ENCODE measurements at places on chromosomes 4 and X. TPM values are rescaled to one million over a fixed set of nuclear protein-coding genes. Genes with fewer than 3 reads are reported as not detected.

GRCh38 chr4:16843831-16844508 lies 54.5 kb downstream of the LDB2 start:
- H3K4me3 ChIP-seq = no peak overlapping the region
- H3K36me3 ChIP-seq = peaks cover 6% of the 10 kb centered on the region
- H3K4me1 ChIP-seq = peaks cover 73% of the 10 kb centered on the region
- no peaks in the 10 kb centered on the region for H3K27me3 ChIP-seq
- DNase-seq = no peak

DNA sequence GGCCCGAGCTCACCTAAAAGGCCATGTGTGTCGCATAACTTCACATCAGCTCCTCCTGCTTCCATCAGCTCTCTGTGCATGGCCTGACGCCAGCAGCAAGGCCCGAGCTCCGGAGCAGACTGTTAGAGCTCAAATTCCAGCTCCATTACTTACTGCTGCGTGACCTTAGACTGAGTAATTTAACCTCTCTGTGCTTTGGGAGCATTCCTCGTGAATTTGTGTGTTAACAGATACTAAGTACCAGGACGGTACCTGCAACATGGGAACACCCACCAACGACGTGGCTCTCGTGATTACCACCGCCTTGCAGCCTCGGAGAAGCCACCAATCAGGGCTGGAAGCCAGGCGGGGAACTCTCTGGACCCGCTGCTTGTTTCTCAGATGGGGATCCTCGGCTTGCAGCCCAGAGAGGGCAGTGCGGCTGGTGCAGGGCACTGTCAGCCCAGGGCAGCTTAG lies 12.9 kb downstream of the LETM1 start:
- no peaks in the 10 kb centered on the region for H3K27me3 ChIP-seq
- DNase-seq = no peak
- H3K36me3 ChIP-seq = peaks cover 35% of the 10 kb centered on the region

- H3K36me3 ChIP-seq = no peaks in the 10 kb centered on the region
- DNase-seq = no peak
- H3K4me1 ChIP-seq = peaks cover 10% of the 10 kb centered on the region
- H3K4me3 ChIP-seq = no peak overlapping the region
Observed at GRCh38 chr4:116627545-116627944, 457.8 kb downstream of the TRAM1L1 start.

GRCh38 chr4:77911091-77911490 lies 48.5 kb downstream of the MRPL1 start:
- DNase-seq = no peak
- H3K36me3 ChIP-seq = peaks cover 9% of the 10 kb centered on the region
- no peaks in the 10 kb centered on the region for H3K4me1 ChIP-seq
- no peak overlapping the region for H3K27ac ChIP-seq
- H3K27me3 ChIP-seq = no peaks in the 10 kb centered on the region

GRCh38 chr4:52249581-52249980 lies 198.5 kb downstream of the SPATA18 start:
- H3K4me3 ChIP-seq = no peak overlapping the region

DNA sequence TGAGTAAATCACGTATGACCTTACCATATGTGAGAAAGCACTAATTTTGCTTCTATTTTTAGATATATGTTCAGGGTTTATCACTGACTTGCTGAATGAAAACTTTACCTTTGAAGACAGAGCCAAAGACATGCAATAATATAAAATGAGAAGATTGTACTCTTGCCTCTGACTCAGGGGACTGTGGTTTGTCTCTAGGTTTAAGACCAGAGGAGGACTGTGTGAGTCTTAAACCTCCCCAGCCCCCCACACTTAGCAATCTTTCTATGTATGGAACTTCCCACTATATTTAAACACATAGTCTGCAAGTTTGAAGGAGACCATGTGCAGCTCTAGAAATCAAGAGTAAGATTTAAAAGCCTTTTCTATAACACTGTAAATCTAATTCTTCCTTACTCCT lies 368.7 kb upstream of the FAM241A start:
- H3K27ac ChIP-seq = no peak overlapping the region
- no peaks in the 10 kb centered on the region for H3K27me3 ChIP-seq
- H3K36me3 ChIP-seq = no peaks in the 10 kb centered on the region
- H3K4me3 ChIP-seq = no peak overlapping the region
- H3K4me1 ChIP-seq = peaks cover 6% of the 10 kb centered on the region

DNA sequence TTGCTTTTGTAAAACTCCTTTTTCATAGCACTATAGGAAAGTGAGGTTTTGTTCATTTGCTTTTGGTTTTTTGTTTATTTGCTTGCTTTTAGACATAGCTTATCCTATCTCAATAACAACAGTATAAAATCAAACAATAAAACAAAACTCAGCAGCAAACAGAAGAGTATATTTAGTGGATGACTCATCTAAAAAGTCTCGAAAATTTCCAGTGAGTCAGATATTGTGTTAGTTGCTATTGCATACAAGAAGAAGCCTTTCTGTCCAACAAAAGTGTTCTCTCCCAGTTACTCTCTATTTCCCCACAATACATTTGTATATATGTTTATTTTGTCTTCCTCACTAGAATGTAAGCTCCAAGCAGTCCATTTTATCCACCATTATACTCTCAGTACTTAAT lies 36.0 kb upstream of the NPNT start:
- DNase-seq = no peak
- H3K4me1 ChIP-seq = no peaks in the 10 kb centered on the region
- H3K36me3 ChIP-seq = peaks cover 60% of the 10 kb centered on the region
- H3K27me3 ChIP-seq = peaks cover 11% of the 10 kb centered on the region

GRCh38 chr4:150219841-150220240 lies 141.6 kb downstream of the DCLK2 start:
- H3K4me3 ChIP-seq = no peak overlapping the region
- no peaks in the 10 kb centered on the region for H3K36me3 ChIP-seq
- no peaks in the 10 kb centered on the region for H3K27me3 ChIP-seq

DNA sequence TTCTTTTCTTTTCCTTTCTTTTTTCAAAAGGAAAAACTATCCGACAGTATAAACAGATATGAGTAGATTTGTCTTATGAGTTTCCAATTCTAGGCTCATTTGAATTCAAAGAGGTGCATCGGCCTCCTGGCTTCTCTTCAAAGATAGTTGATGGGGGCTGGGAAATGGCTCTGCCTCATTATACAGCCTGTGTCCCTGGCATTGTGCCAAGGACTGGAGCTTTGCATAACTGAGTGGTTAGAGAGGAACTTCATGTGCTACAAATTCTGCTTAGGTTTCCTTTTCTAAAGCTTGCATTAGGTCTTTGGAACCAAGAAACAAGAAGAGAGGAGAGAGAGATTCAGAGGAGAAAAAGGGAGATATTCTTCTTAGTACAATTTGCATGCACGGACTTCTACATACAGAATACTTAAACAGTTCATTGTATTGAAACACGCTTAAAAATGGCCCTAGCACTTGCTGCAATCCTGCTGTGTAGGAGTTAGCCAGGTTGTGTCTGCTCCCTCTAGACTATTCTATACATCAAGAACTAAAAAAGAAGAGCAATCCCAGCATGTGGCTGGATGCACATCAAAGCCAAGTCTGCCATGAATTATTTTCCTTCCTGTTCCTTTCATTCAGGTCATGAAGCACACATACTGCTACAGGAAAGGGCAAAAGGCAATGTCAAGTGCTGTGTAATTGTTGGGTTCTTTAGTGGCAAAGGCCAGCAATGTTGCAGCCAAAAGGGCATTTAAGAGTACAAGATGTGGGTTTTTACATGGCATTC lies 70.9 kb downstream of the INTS12 start:
- H3K27ac ChIP-seq = no peak overlapping the region
- H3K27me3 ChIP-seq = no peaks in the 10 kb centered on the region
- no peaks in the 10 kb centered on the region for H3K36me3 ChIP-seq
- no peak overlapping the region for H3K4me3 ChIP-seq
- DNase-seq = no peak

DNA sequence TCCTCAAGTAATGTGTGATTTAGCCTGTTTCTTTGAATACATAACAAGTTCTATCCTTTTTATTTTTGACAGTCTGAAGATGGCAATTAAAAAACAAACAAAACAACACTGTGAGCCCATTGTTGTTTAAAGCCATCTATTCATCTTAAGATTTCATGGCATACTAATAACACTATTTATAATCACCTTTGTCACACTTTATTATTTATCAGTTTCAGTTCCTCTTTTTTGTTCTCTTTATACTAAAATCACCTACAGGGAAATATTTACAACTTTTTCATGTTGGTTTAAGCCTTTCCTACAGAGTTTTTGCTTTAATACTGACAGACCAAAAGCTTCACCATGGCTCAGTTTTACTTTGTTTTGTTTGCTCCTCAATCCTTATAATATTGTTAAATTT lies 247.4 kb upstream of the CTSO start:
- H3K36me3 ChIP-seq = no peaks in the 10 kb centered on the region
- no peak overlapping the region for H3K27ac ChIP-seq
- H3K4me3 ChIP-seq = no peak overlapping the region
- peaks cover 7% of the 10 kb centered on the region for H3K4me1 ChIP-seq
- DNase-seq = no peak
- H3K27me3 ChIP-seq = no peaks in the 10 kb centered on the region

- H3K27ac ChIP-seq = no peak overlapping the region
- H3K4me3 ChIP-seq = no peak overlapping the region
- H3K36me3 ChIP-seq = no peaks in the 10 kb centered on the region
Observed at GRCh38 chr4:94544811-94545210, 93.1 kb downstream of the PDLIM5 start.

DNA sequence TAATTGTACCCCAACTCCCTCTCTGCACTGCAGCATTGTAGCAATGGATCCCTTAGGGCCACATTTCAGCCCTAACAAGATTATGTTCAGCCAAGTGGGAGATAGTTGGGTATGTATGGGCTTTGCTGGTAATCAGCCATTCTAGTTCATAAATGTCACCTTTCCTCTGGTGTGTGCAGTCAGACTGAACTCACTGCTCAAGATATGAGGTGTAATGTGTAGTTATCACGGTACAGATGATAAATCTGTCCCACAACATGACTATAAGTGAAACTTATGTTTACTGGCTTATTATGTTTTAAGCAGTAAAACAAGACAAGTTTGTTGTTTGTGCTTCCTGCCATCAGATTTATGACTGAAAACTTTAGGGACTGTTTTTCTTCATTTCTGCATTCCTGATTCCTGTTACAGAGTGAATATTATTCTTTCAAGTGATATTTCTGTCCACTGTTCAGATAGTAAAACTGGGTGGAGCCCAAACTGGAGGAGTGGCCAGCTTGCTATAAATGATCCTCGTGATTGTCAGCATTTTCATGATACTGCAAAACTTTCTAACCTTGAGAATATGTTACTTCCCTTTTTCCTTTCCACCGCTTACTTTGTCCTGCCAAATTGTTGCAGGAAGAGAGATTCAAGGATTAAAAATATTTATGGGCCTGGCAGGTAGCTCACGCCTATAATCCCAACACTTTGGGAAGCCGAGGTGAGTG lies 44.9 kb downstream of the ANAPC4 start:
- H3K27ac ChIP-seq = no peak overlapping the region
- H3K4me3 ChIP-seq = no peak overlapping the region
- H3K4me1 ChIP-seq = no peaks in the 10 kb centered on the region
- no peak for DNase-seq
- no peaks in the 10 kb centered on the region for H3K27me3 ChIP-seq
- peaks cover 11% of the 10 kb centered on the region for H3K36me3 ChIP-seq

DNA sequence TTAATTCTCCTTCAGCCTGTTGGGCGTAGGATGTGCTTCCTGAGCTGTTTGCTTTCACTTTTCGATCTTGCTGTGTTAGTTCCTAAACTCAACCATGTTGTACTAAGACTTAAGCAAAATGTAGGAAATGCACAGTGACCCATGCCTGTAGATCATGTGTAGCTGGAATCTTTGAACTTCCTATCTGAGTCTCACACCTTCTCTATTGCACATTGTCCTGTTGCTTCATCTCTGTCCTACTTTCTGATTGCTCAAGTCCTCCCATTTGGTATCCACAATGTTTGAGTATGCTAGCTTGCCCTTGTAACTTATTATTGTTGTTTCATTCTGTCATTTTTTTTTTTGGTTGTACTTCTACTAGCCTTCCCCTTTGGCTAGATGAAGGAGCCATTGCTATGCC lies 239.6 kb downstream of the PPP1R2C start:
- no peaks in the 10 kb centered on the region for H3K36me3 ChIP-seq
- H3K4me3 ChIP-seq = no peak overlapping the region
- DNase-seq = no peak
- H3K4me1 ChIP-seq = peaks cover 4% of the 10 kb centered on the region

DNA sequence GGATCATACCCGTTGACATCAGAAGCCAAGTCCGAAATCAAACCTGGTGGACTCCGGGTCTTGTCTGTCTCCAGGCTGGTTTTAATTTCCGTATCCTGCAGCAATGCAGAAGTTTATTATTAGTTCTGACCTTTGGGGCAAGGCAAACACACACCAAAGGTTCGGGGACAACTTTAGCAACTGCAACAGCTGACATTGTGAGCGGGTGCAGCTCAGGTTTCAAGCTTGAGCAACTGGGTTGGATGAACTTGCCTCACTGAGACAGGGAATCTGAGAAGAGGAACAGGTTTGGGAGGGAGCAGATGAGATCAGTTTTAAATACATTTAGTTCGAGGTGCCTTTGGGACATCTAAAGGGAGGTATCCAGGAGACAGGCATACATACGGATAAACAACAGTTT lies 110.7 kb downstream of the GNL3L start:
- peak overlapping the region; percentile 91 for H3K4me3 ChIP-seq
- H3K36me3 ChIP-seq = no peaks in the 10 kb centered on the region
- H3K27me3 ChIP-seq = no peaks in the 10 kb centered on the region
- peaks cover 35% of the 10 kb centered on the region for H3K4me1 ChIP-seq

DNA sequence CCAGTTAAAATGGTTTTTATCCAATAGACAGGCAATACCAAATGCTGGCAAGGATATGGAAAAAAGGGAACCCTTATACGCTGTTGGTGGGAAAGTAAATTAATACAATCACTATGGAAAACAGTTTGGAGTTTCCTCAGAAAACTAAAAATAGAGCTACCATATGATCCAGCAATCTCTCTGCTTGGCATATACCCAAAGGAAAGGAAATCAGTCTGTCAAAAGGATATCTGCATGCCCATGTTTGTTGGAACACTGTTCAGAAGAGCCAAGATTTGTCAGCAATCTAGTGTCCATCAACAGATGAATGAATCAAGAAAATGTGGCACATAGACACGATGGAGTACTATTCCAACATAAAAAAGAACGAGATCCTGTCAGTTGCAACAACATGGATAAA lies 91.0 kb upstream of the SH3RF1 start:
- DNase-seq = no peak
- H3K4me1 ChIP-seq = no peaks in the 10 kb centered on the region
- peaks cover 7% of the 10 kb centered on the region for H3K36me3 ChIP-seq
- H3K4me3 ChIP-seq = no peak overlapping the region
- no peak overlapping the region for H3K27ac ChIP-seq

The GABRQ gene
- total RNA-seq = 8.6 TPM

The NRK gene
- total RNA-seq = 3.1 TPM

The GTPBP6 gene
- total RNA-seq = 68.5 TPM

The SYP gene
- 7.0 TPM for total RNA-seq

The ADH1B gene
- total RNA-seq = 1.0 TPM

The ZNF630 gene
- total RNA-seq = 2.1 TPM

The CRMP1 gene
- total RNA-seq = 109 TPM

The GYPA gene
- total RNA-seq = 0.09 TPM

The PGAM4 gene
- not detected for total RNA-seq

The MTCP1 gene
- total RNA-seq = 12.8 TPM

The SMAD1 gene
- 14.1 TPM for total RNA-seq

The MAGEA12 gene
- total RNA-seq = 0.57 TPM

The LDB2 gene
- total RNA-seq = 62.4 TPM

The PABPC1L2A gene
- total RNA-seq = 0.83 TPM

The TEX13D gene
- not detected for total RNA-seq

The UBA6 gene
- 79.0 TPM for total RNA-seq

The ZNF280C gene
- total RNA-seq = 12.1 TPM

The PSAPL1 gene
- total RNA-seq = not detected

The UGT2B7 gene
- total RNA-seq = not detected

The SNCA gene
- 15.0 TPM for total RNA-seq

Measured in WTC11 (cell line).